ENCODE measurements at places on chromosomes 2 and 18. TPM values are rescaled to one million over a fixed set of nuclear protein-coding genes. Genes with fewer than 3 reads are reported as not detected.

REG1A gene
- total RNA-seq: not detected

RUFY4 gene
- total RNA-seq: not detected

NETO1 gene
- 12.8 TPM for total RNA-seq

IRS1 gene
- 0.72 TPM for total RNA-seq

CXCR1 gene
- total RNA-seq: not detected

CNTNAP5 gene
- 5.0 TPM for total RNA-seq

ABCB6 gene
- total RNA-seq: 11.4 TPM

DNA sequence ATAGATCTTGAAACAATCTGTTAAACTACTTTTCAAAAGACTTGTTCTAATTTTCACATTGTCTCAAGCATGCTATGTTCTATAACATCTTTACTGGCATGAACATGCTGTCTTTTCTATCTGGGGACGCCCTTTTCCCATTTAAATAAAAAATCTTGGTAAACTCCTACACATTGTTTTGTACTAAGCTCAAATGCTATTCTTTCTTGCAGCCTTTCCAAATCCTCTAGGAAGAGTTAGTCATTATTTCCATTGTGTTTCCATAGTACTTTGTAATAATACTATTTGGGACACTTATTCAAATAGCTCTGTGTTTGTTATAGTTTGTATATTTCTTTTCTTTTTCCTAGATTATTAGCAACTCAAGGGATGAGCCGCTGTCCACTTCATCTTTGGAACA is 828.6 kb upstream of the FSHR start:
- DNase-seq: no peak

DNA sequence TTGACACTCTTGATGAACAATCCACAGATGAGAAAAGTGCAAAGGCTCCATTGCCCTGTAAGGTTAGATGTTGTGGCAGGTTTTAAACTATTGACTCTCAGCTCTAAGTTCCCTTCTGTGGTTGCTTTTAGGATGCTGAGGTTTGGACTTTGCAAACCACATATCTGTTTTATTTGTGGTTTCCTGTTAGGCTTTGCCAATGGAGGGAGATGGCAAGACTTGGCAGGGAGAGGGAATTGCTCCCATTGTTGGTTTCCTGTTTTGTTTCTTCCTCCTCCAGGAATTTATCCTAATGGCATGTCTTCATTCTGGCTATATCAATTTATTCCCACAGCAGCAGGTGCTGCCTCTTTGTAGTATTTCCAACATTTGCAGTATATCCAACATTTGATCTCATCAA is 772.3 kb downstream of the LRRTM4 start:
- DNase-seq: no peak

DNA sequence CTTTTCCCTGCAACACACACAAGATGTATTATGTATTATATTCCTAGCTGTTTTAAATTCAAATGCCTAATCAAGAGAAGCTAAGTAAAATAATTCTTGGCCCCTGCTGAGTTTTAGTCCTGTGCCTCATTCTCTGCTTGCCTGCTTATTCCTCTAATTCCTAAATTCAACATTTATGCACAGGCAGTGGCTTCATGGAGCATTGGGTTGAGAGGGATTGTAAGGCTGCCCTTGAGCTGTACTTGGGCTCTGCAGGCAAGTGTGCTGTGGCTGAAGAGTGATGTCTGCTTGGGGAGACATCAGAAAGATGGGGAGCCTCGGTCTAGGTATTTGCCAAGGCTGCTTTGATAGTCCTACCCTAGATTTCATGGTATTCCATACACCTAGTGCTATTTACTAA is 27.8 kb downstream of the KIF5C start:
- DNase-seq: no peak

DNA sequence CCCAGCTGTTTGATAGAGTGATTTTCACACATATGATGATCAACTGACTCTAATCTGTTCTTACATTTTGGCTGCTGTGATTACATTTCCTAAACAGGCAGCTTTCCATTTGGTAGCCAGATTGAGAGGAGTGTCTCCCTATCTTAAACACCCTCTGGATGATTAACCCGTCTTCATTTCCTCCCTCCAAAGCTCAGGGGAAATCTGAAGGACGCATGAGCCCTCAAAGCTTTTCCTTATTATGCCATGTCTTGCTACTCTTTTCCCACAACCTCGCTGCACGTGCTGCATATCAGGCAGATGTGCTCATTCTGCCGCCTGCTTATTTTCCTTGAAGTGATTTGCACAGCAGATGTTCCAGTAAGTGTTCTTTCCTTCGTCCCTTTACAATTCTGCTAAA is 837.4 kb downstream of the LRRTM4 start:
- DNase-seq: no peak

GRCh38 chr18:48531908-48532307 is 6.9 kb upstream of the CTIF start:
- DNase-seq: no peak

- no peak for DNase-seq
These were observed 138.1 kb downstream of the KCNJ3 start for GRCh38 chr2:154836632-154837031.

DNA sequence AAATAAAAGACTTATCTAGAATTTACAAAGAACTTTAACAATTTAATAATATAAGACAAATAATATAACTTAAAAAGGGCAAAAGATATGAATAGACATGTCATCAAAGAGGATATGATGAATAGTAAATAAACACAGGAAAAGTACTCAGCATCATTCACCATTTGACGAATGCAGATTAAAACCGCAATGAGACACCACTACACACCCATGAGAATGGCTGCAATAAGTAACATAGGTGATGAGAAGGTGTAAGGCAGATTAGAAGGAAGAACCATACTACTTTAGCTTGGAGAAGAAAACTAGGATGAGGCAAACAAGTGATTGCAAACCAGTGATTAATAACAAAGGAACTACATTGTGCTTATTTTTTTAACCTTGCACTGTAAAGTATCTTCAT is 152.0 kb downstream of the CYRIA start:
- DNase-seq: no peak

GRCh38 chr2:42293019-42293418 is 68.0 kb downstream of the COX7A2L start:
- no peak for DNase-seq

- no peak for DNase-seq
These were observed 9.3 kb upstream of the ATL2 start for GRCh38 chr2:38386377-38386776.

GRCh38 chr2:200863782-200864175 is 679 bp downstream of the CLK1 start:
- no peak for DNase-seq

DNA sequence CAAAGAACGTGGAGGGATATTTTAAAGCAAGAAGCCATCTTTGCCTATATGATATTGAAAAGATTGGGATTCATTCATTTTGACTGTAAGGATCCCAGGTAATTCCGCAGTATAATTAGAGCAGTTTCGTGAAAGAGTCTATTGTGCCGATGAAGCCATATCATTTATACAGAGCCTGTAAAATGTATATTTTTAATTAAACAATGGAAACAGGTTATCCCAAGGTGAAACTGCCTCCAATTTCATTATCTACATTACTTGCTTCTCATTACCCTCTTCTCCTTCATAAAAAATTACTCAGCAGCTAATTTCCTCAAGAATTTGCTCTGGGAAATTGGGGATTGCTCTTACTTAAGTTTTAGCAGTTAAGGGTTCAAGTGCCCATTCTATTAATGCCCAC is 444.1 kb downstream of the SOCS6 start:
- no peak for DNase-seq

- DNase-seq: no peak
These were observed 79.3 kb downstream of the TGFA start for GRCh38 chr2:70474256-70474848.

DNA sequence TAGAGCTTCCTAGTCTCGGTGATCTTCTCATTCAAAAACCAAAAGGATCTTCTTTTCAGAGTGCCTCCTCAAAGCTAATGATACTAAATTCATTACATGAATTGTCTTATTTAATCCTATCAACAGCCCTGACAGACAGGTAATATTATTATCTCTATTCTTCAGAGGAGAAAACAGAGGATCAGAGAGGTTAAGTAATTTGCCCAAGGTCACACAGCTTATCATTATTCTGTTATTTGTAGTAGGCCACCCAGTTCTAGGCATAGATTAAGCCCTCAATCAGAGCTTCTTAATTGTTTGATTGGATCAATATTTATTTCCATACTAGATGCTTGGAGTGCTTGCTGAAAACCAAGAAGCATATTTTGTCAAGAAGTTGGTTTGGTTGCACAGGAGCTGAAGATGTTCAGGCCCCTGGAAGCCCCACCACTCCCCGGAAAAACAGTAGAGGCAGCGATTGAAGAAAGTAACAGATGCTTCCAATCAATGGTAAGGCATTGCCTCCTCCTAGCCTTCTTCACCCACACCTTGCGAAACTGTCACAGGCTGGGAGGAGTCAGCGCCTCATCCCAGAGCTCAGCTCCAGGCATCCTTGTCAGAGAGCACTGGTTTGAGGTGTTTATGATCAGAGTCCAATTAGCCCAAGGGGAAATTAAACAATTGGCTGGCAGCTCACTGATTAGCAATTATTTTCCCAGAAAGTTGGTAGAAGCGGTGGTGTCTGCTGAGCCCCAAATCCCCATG is 487.2 kb downstream of the BCL11A start:
- no peak for DNase-seq

DNA sequence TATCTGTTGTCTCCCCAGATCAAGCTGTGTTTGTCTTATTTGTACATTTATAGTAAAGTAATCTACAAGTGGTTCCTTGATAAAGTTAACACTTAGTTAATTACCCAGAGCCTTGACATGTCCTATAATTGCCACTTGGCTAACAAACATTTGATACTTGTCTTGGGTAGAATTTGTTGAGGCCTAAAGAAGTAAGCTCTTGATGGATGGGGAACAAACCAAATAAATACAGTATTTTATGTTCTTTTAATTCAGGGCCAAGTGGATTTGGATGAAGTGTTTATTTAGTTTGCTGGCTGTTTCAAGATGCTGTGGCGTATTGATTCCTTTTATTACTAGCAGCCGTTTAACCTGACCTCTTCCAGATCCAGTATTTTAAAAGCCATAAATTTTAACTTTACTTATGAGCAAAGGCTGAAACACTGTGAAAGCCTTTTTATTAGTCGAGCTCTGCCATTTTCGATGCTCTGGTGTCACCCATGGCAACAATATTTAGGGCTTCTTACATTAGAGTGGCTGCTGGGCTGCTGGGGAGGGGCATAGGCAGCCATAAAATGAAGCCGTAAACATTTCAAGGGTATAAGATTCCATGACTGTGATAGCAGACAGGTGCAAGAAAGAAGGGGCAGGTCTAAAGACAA is 401.6 kb upstream of the NRP2 start:
- DNase-seq: no peak

GRCh38 chr2:133193544-133194361 is 374.5 kb downstream of the NCKAP5 start:
- no peak for DNase-seq

GRCh38 chr2:151472966-151473365 is 63.3 kb downstream of the RIF1 start:
- DNase-seq: no peak

DNA sequence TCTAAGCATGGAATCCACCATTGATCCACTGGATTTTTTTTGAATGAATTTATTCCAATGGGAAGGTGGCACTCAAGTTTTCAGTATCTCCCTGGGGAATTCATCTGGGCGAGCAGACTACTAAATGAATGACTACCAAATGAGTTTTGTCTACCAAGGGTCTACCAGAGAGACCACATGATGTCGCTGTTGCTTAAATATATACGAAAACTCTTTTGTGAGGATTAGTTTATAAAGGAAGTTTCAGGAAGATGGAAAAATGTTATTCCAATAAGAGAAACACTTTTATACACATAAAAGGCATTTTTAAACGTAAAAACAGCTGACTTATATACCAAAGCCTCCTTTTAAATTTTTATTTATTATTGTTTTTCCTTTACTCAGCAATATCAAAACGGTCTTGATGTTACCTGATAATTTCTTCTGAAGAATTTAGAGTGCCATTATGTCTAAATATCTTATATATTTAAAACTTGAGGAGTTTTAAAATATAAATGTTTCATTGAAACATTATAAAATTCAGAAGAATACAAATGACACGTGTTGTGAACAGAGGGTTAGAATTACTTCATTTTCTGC is 139.7 kb downstream of the HRH4 start:
- peak; percentile 21 for DNase-seq

DNA sequence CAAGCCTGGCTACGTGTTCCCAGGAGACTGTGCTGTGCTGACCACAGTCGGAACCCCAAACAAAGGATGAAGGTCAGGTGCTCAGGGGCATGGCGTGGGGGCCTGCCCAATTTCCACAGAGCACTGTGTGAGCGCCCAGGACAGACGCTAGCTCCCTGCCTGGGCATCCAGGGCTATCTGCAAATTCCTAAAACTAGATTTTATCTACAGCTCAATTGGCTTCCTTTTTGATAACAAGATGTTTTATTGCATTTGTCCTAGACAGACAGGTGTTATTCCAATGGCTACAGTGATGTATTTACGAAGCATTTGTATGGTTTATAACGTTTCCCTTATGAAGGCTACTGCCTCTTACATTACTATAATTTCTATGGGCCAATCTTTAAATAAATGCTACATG is 16.0 kb downstream of the PTGR3 start:
- DNase-seq: no peak

DNA sequence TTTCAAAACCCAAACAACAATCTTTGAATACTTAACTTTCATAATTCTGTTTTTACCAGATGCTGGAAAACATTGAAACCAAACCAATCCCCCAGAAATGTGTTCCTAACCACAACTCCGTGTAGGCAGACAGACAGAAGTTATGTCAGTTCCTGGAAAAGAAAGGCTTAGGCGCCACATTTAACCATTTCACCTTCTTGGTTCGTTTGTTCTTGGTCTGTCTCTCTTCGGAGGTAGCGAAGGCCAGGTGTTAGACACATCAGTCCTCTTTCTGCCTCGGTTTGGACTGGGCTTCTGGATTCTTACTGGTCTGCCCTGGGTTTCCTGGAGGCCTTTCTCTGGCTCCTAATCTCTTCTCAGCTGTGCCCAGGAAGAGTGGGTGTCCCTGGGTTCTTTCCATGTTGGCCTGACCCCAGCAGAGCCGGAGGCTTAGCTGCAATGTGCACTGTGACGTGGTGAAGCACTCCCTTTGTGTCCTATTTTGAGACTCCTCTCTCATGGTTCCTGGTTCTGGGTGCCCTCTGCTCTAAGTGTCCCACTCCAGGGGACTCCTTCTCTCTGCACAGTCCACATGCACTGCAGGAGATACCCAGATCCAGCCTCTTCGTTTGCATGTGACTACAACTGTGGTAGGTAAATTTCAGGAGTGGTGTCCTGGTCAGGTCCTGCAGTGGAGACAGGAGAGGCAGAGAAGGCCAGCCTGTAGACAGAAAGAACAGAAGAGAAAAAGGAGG is 23.1 kb upstream of the RAB31 start:
- no peak for DNase-seq

- DNase-seq: no peak
These were observed 856.8 kb downstream of the DPP10 start for GRCh38 chr2:115299199-115299598.

GRCh38 chr2:42170619-42171395 is 1.7 kb downstream of the EML4 start:
- DNase-seq: no peak

- DNase-seq: no peak
These were observed 365.2 kb downstream of the DSEL start for GRCh38 chr18:67151366-67151765.

DNA sequence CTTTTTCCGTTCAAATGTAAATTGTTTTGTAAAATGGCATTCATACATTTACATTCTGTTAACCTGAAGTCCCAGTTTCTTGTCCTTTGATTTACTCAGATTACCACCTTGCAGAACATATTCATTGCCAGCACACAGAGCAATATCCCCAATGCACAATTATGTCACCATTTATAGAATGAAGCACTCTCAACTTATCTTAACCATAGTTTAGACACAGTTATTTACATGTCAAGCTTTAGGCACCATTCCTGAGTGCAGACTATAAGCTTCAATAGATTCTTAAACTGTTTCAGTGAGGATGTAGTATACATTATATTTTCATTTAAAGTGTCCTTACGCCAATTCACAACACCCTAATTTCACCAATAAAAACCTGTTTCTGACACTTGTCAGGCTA is 1977.9 kb downstream of the SUCLG1 start:
- no peak for DNase-seq
